ENCODE measurements at places on chromosomes 2 and 18.

- DNase-seq: no peak
Observed at GRCh38 chr2:72982781-72983499, 65.6 kb downstream of the EMX1 start.

DNA sequence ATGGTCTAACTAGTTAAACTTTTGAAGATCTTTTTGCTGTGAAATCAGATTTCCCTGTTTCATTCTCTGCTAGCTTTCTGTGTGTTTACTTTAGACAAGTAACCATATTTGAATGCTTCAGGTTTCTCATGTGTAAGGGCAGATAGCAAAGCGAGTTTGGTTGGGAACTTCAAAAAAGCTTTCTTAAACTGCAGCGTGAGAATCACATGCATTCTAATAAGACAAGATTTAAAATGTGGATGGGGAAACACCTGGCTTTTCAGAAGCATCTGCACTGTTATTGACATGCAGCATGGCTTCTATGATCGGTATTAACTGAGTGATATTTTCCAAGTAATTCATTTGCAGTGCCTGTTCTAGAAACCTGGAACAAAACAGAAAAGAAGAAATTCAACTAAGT, 119.3 kb downstream of the ABCA12 start:
- DNase-seq: no peak

GRCh38 chr18:43420950-43421349, 143.7 kb upstream of the SYT4 start:
- no peak for DNase-seq

GRCh38 chr2:62525549-62526269, 19.7 kb upstream of the TMEM17 start:
- DNase-seq: no peak

GRCh38 chr2:142944264-142944663, 66.8 kb downstream of the KYNU start:
- DNase-seq: no peak

GRCh38 chr2:67446491-67446911, 49.4 kb downstream of the ETAA1 start:
- DNase-seq: no peak

DNA sequence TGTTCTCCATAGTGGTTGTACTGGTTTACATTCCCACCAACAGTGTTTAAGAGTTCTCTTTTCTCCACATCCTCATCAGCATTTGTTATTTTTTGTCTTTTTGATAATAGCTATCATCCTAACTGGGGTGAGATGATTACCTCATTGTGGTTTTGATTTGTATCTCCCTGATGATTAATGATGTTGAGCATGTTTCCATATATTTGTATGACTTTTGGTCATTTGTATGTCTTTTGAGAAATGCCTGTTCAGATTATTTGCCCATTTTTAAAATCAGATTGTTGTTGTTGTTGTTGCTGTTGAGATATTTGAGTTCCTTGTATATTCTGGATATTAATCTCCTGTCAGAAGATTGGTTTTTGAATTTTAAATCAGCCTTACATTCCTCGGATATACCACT, 147.5 kb downstream of the NCOA1 start:
- DNase-seq: no peak

DNA sequence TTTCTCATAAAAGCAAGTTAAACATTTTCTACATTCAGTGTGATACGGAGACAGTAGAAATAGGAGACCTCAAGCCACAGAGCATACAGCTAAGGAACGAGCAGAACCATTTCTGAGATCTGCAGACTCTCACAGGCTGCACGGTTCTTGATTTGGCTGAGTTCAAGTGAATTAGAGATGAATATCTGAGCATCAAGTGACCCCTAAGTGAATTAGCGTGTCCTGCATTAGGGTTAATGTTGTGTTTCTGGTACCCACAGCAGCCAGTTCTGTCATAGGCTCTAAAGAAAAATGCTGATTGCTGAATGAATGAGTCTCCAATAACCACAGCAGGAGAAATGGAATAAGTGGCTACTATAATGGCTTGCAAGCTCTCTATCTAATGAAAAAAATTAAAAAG, 265.9 kb upstream of the SYT4 start:
- no peak for DNase-seq

- no peak for DNase-seq
Observed at GRCh38 chr2:207727261-207727660, 15.8 kb downstream of the CCNYL1 start.

DNA sequence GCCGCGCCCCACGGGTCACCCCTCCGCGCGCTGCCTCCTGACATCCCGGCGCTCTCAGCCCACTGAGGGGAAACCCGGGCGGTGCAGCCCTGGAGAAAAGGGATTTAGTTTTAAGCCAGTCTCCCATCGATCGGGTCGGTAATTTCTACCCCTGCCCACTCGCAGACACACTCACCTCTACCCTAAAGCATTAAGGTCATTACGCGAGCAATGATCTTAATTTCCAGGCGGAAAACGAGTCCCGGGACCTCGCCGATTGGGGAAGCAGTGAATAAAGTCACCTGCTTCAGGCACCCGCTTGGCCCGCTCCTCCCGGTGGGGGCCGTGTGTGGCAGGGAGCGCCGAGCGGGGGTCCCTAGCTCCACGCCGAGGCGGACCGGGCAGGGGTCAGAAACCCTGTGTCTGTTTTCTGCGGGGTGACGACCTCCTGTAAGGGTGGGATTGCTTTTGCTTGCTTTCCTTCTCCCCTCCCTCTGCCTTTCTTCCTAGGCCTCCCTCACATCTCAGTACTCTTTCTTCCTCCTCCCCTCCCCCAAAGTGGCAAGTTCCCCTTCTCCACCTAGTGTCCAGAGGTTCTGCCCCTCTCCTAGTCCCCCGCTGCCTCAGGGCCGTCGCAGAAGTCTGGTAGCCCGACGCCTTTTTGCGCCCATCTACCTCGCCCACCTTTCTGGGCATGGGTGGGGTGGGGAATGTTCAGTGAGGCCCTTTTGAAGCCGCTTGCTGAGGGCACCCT, 142.6 kb downstream of the MEIS1 start:
- DNase-seq: no peak

DNA sequence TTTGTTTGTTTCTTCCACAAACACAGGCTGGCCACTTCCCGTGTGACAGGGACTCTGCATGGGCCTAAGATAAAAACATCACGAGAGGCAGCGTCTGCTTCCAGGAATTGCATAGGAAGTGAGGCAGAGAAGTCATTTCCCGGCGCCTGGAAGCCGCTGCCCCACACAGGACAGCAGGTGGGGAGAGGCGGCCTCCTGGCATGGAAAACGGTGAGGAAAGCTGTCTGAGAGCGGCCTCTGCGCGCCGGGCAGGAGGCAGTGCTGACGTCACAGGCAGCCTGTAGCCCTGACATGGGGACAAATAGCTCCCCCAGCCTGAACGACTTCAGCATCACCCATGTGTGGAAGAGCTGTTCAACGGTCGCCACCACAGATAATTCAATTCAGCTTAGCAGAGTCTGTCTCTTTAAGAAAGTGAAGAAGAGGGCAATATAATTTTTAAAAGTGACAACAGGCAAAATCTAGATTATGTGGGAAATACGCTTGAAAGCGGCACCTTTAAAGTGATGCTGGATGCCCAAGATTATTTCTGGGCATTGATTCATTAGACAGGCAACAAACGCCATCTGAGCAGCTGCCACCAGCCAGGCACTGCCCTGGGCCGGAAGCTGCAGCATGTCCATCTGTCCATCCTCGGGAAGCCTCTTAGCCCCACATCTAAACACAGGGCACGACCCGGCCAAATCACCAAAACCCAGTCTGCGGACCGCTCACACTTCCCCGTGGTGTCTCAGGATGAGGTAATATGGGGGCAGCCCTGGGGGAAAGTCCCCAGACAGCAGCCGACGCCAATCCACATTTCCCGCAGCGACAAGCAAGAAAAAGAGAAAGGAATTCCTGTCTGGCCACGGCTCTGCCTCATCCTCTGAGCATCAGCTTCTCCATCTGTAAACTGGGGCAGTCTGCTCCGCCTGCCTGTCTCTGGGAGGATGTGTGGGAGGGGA, 138.9 kb downstream of the PXDN start:
- no peak for DNase-seq

DNA sequence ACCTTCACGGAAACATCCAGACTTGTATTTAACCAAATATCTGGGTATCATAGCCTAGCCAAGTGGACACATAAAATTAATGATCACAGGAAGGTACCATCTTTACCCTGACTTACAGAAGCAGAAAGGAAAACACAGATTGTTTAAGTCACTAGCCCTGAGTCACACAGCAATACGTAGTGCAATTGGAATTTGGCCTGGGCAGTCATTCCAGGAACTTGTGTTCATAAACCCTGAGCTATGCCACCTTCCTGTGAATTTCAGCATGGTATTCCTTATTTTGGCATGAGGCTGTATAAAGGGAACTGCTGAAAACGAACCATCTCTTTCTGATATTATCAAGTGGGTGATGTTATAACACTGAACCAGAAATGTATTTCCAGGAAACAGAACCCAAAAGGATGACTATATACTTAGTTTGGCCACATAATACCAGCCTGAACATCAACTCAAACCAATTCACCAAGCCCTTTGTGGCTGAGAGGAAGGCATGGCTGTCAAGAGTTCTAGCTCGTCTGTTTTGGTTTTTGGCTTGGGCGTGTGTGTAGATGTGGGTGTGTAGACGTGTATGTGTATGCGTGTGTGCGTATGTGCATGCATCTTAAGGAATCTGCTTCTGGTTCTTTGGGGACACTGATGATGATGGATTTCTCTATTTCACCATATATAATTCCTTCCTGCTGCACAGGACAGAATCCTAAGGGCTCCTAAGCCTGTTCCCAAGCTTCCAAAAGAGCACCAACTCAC, 533.4 kb upstream of the ID2 start:
- DNase-seq: no peak

DNA sequence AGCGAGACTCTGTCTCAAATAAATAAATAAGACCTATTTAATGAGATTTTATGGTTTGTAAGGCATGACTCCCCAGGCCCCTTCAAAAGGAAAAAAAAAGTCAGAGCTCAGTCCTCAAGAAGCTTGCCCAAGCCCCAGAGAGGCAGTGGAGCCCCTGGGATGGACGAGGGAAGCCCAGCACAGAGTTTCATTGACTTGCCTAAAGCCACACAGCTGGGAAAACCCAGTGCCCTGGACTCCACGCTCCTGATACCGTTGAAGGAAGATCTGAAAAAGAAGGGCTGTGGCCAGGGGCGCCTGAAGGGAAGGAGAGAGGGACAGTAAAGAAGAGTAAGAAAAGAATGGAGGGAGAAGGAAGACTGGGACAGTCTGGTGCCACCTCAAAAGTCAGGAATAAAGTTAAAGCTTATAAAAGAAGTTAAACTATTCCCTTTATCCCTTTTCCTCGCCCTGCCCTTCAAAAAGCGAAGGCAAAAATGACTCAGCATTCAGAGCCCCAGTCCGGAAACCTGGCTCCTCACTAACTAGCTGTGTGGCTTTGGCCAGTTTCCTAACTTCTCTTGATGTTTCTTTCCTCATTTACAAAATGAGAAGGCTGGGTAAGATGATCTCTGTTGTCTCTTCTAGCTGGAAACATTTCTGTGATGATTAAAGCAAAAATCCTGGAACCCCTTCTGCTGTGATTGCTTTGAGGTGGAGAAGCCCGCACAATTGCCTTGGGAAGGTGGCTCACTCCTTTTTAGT, 46.7 kb downstream of the LYPD1 start:
- DNase-seq: no peak

DNA sequence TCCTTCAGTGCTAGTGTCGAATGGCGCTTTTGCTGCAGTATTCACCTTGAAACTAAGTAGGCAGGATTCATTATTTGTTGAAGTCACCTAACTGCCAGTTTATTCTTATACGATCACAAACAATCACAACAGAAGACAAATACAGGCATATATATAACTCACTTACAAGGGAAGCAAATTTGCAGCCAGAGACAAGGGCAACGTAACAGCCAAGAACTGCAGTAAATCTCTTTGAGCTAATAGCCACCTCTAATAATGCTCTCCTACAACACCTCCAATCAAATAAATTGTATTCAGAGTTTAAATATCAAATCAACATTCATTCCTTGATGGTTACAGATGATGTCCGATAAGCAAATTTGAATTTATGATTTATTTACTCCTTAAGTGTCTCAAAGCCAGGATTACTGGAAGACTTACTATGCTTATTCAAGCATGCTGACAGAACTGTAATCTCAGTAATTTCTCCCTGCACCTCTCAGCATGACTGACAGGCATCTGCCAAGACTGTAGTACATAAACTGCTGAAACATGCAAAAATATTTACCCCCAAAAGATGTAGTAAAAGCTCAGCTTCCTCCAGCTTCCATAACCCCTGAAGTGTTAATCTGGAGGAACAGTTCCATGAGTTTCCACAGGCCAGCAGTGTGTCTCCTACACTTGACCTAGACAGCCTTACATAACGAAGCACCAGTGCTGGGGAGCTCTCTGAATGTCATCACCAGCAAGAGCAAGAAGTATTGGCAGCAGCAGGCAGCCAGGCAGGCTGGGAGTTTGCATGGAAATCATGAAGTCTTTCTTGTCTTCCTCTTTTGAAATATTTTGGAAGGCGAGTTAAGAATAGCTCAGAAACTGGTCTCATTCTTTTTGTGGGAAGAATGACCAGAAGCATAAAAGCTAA, 20.9 kb upstream of the SCN1A start:
- DNase-seq: no peak

DNA sequence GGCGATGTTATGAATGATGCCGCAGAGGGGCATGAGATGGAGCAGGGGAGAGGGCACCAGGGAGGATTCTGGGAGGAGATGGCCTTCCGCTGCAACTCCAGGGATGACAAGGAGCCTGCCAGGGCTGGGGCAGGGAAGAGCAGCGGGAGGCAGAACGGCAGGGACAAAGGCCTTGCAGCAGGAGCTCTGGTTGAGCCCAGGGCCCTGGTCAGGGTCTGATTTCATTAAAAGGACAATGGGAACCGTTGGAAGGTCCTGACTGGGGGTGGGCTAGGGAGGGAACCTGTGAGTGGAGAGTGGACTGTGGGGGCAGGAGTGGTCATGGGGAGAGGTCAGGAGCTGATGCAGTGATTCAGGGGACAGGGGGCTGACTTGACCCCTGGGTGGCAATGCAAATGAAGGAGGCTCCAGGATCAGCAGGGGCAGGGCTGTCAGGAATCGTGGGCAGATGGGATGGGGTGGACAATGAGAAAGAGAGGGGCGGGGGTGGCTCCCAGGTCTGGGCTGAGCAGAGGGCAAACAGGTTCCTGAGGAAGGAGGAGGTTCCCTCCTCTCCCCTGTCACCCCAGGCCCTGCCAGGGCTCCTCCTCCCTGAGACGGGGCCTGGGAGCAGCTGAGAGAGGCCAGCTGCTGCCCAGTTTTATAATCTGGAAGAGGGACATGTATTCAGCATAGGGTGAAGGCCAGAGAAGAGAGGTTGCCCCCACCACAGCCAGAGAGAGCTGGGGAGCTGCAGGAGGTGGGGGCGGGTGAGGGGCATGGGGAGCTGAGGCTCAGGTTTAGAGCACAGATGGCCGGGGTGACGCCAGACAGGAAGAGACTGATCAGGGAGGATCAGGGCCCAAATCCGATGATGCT, 7.3 kb upstream of the DUSP2 start:
- no peak for DNase-seq
